Mammary microvascular endothelial cell (primary cell): ENCODE measurements at places on chromosomes 16 and 17. TPM values are rescaled to one million over a fixed set of nuclear protein-coding genes. Genes with fewer than 3 reads are reported as not detected.

Gene KSR1
- total RNA-seq: 15.4 and 23.4 TPM in 2 replicates

Gene VMO1
- total RNA-seq: 0.13 and 0.44 TPM in 2 replicates

Gene RASD1
- total RNA-seq: 3.8 TPM in 2 replicates

Gene TNFRSF13B
- not detected in 2 replicates for total RNA-seq
